SJSA1 (cell line): ENCODE measurements at places on chromosomes 7 and 10. TPM values are rescaled to one million over a fixed set of nuclear protein-coding genes. Genes with fewer than 3 reads are reported as not detected.

The TRIM73 gene
- total RNA-seq = 0.39 and 0.75 TPM in 2 replicates

The UPK3B gene
- 0.11 TPM in 1 of 2 replicates, not detected in the other for total RNA-seq

The NUDT13 gene
- total RNA-seq = 0.31 and 0.50 TPM in 2 replicates

The NKX1-2 gene
- not detected in 2 replicates for total RNA-seq

The CTAGE4 gene
- not detected in 2 replicates for total RNA-seq

The C7orf57 gene
- 0.34 and 3.8 TPM in 2 replicates for total RNA-seq

The EBF3 gene
- total RNA-seq = not detected in 2 replicates

The NEUROG3 gene
- not detected in 2 replicates for total RNA-seq

The ABCB1 gene
- 3.0 and 4.9 TPM in 2 replicates for total RNA-seq

The FAM25A gene
- total RNA-seq = not detected in 2 replicates

The GPER1 gene
- not detected in 2 replicates for total RNA-seq

The LIPK gene
- total RNA-seq = not detected in 2 replicates

The PCLO gene
- total RNA-seq = 1.1 and 2.7 TPM in 2 replicates

The SORCS1 gene
- not detected in 2 replicates for total RNA-seq

The CYP2C19 gene
- not detected in 2 replicates for total RNA-seq

The CNPY1 gene
- not detected in 2 replicates for total RNA-seq

The CDC14C gene
- not detected in 2 replicates for total RNA-seq

The MOSPD3 gene
- 10.9 and 11.0 TPM in 2 replicates for total RNA-seq

The OR9A2 gene
- total RNA-seq = not detected in 2 replicates

The OR2A1 gene
- total RNA-seq = not detected in 2 replicates

The HOXA9 gene
- total RNA-seq = 7.0 and 16.3 TPM in 2 replicates

The AMPH gene
- not detected in 2 replicates for total RNA-seq

The BTRC gene
- 11.7 and 13.4 TPM in 2 replicates for total RNA-seq

The FASTK gene
- 104 and 120 TPM in 2 replicates for total RNA-seq

The JAKMIP3 gene
- total RNA-seq = 0.16 and 0.75 TPM in 2 replicates

The OR13A1 gene
- not detected in 2 replicates for total RNA-seq

The FAM185A gene
- total RNA-seq = 6.9 and 10.1 TPM in 2 replicates

The TMEM236 gene
- total RNA-seq = 0.08 TPM in 1 of 2 replicates, not detected in the other

The GPR15LG gene
- total RNA-seq = not detected in 2 replicates

The ABI1 gene
- total RNA-seq = 39.4 and 62.5 TPM in 2 replicates

The TMEM178B gene
- under 0.01 TPM in 1 of 2 replicates, not detected in the other for total RNA-seq

The FBXL13 gene
- 0.16 and 0.18 TPM in 2 replicates for total RNA-seq

The TRIM50 gene
- total RNA-seq = not detected in 2 replicates

The OPTN gene
- 39.7 and 52.0 TPM in 2 replicates for total RNA-seq

The PGAM2 gene
- 0.13 TPM in 1 of 2 replicates, not detected in the other for total RNA-seq

The RAMP3 gene
- total RNA-seq = not detected in 2 replicates

The STOX1 gene
- 0.39 and 1.6 TPM in 2 replicates for total RNA-seq

The GPRIN2 gene
- total RNA-seq = 0.42 and 1.3 TPM in 2 replicates

The FBXL15 gene
- total RNA-seq = 11.0 and 40.1 TPM in 2 replicates
